ENCODE measurements at places on chromosomes 5 and 9.

DNA sequence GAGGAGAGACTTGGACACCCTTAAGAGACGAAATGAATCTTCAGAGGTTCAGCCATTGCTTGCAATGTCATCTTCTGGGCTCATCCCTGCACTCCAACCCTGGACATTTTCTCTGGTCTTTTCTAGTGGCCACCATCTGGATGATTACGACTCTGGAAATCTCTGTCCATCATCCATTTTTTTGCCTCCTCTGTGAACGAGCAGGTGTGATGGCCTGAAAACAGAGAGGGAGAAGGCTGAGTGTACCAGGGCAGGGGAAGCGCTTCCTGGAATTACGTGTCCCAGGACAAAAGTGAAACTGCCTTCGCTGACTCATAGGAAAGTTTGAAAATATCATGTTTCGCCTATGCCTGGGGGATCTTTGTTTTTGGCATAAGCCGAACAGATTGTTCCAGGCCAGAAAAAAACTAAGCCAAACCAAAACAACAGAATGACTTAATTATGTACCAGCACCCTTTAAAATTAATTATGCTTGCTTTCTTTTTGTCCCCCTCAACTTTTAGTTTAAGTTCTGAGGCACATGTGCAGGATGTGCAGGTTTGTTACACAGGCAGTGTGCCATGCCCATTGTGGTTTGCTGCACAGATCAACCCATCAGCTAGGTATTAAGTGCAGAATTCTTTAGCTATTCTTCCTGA lies 31.9 kb downstream of the ANKRD33B start:
- peak; percentile 95 for DNase-seq

- DNase-seq, result no peak
Measured at GRCh38 chr5:164139423-164139822, 634.0 kb downstream of the MAT2B start.

DNA sequence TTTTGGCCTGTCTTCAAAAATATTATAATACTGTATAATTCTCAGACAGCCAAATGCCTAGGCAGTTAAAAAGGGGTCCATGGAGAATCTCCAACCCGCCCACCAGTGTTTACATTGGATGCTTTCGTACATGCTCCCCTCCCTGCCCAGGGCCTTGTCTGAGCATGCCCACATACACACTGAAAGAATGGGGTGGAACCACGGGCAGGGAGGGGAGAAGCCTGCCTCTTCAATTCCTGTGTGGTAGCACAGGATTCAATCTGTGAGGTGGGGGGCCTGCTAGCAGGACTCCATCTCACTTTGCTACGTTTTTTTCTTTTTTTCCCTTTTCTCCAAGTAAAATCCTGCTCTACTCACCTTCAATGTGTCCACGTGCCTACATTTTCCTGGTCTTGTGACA lies 314.7 kb upstream of the GRAMD2B start:
- DNase-seq, result no peak

DNA sequence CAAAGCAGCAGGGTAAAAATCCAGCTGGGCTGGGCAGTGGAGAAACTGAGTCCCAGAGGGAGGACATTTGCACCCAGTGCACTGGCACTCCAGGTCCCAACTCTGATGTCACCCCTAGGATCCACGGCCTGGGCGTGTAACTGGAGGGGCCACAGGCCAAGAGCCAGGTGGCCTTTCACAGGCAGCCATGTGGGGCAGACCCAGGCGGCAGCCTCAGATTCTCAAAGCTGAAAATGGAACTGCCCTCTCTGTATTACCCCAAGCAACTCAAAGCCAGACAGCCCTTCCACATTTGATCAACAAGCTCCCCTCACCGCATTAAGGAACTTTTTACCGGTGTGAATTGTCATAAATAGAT lies 46.7 kb downstream of the RASGEF1C start:
- DNase-seq, result no peak

GRCh38 chr5:155699385-155699784 lies 627.6 kb upstream of the SGCD start:
- DNase-seq, result no peak

DNA sequence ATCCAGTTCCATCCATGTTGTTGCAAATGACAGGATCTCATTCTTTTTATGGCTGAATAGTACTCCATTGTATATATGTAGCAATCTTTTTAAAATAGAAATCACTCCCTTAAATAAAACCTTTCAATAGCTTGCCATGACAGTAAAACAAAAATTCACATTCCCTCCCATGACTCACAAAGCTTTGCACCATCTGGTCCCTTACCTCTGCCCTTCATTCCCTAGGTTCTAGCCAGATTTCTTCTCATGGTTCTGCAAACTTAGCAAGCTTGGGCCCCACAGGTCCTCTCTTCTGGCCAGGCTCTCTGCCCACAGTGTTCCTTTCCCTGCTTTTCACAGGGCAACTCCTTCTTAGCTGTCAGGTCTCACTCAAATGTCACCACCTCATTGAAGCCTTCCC lies 4.3 kb upstream of the SPOCK1 start:
- no peak for DNase-seq

DNA sequence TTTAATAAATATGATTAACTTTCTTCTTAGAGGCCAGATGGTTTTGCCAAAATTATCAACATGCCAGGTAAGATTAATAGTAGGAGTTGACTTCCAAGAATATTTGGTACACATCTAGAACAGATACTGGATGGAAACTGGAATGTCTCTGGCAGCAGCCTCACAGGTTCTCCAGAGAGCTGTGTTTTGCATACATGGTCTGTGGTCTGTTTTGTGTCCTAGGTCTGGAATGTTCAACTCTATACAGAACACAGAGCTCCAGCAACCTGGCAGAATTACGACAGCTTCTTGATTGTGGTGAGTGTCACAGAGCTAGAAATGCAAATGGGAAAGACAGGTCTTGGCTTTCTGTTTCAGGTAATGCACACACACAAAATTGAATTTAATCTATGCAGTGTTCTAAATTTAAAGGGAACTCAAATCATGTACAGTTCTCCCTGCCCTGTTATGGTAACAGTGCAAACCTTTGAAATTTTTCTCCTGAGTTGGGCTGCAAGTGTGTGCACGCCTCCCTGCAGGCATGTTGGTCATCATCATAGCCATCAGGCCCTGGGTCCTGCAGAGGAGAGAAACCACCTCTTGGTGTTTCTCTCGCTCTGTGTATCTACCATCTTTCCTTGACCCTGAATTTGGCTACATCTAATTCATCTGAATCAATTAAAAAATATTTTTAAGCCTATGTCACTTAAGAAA lies 58.3 kb downstream of the PIK3R1 start:
- no peak for DNase-seq

- DNase-seq, result no peak
Measured at GRCh38 chr9:19800884-19801283, 12.0 kb upstream of the SLC24A2 start.

DNA sequence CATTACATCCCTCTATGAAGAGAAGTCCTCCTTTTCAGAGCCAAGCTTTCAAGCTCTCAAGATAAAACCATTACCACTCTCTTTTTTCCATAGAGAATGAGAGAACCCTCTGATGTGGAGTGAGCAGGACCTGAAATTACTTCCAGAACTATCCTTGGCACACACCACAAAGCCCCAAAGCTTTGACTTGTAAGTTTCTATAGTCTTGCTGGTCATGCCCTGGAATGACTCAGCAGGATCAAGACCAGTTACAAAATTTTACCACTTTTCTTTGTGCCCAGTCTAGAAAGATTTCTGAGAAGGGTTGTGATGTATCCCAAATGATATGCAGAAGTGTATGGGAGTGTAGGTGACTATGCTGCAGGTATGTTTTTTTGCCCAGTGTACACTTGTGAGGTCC lies 760.6 kb downstream of the TLE1 start:
- no peak for DNase-seq

- no peak for DNase-seq
Measured at GRCh38 chr9:77956555-77956954, 75.1 kb downstream of the GNAQ start.

DNA sequence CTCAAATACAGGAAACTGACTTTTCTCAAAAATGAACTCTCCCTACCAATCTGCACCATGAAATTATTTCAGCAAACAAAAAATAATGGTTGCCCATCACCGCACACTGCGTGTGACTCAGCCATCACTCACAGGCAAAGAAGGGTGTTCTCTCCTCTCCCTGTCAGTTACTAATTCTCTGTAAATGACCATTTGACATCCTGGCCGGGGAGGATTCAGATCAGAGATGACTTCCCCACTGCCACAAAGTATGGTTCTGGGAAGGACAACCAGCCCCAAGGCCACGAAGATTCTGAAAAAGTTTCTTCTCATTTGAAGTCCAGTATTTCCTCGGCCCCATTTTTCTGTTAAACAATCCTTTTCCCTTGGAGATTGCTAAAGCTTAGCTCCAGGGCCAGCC lies 199.4 kb downstream of the AUH start:
- DNase-seq, result peak; percentile 79

GRCh38 chr5:40736103-40736875 lies 19.5 kb downstream of the TTC33 start:
- peak; percentile 78 for DNase-seq

GRCh38 chr9:89535461-89535860 lies 37.5 kb upstream of the SEMA4D start:
- DNase-seq, result no peak

GRCh38 chr9:137136261-137136880 lies 2.6 kb upstream of the GRIN1 start:
- DNase-seq, result no peak

DNA sequence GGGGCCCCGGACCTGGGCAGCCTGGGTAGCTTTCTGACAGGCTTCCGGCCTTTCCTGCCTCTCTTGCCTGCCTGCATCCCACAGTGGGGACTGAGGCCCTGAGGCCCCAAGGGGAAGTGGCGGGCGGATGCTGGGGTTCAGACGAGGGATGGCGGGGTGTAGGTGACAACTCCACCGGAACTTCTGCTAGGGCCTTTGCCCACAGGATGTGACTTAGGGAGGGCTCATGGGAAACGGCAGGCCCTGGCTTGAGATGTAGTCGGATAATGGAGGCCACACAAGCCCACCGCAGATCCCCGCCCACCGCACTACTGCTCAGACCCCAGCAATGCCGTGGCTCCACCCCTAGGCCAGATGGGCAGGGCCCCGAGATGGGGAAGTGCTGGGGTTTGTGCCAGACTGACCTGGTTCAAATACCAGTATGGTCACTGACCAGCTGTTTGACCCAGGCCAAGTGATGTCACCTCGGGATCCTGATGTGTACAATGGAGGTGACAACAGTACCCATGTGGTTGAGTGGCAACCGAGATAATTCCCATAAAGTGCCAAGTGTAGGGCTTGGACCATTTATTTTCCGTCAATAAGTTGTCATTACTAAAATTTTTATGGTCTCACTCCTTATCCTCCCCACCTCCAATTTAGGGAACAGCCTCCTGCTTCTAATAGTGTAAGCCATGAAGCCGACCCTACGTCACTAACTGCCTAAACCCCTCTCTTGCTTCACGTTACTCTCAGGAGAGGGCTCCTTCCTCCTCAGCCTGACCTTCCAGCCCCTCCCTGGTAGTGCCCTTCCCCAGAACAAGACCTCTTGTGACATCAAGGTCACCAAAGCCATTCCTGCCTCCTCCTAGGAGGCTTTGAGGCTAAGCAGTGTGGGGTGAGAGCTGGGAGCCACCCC lies 2.5 kb upstream of the CDK9 start:
- no peak for DNase-seq

DNA sequence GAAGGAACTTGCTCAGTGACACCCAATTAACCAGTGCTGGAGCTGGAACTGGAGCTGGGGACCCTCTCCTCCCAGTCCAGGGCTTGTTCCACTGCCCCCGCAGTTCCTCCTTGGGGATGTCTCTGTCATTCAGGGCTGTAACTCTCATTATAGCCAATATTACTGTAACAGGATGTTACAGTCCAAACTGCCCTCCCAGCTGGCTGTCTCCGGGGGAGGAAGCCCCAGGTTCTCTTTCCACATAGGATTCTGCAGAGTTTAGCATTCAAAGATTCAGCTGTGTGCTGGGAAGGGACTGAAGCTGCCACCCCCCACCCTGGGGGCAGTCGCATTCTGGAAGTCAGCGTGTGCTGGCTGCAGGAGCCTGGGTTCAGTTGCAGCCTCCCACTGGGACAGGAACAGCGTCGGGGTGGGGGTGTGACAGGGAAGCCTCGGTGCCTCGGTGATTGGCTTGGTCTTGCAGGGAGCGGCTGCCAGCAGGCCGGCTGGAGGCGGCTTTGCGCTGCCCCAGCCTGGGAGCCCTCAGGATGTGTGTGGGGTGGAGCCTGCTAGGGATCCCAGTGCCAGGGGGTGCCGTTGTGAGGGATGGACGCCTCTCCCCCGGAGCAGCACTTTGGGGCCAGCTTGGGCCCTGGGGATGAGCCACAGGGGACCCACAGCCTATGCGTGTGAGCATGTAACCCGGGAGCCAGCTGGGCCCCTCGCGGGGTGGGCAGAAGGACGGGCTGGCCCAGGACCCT lies 101.1 kb downstream of the RGS3 start:
- peak; percentile 81 for DNase-seq

DNA sequence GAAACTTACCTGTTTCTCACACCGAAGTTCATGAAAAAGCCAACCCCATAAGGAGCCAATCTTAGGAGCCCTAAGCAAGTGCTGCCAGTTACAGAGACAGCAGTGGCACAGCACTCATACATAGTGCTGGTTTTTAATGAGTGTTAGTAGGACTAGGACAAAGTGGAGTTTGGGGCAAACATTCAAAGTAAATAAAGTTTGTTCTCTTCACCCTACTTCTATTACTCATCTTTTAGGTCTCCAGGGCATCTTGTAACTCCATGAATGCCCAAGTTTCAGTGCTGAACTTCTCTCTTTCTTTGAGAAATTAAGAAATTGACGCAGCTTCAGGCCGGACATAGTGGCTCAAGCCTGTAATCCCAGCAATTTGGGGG lies 584.7 kb downstream of the EBF1 start:
- no peak for DNase-seq

DNA sequence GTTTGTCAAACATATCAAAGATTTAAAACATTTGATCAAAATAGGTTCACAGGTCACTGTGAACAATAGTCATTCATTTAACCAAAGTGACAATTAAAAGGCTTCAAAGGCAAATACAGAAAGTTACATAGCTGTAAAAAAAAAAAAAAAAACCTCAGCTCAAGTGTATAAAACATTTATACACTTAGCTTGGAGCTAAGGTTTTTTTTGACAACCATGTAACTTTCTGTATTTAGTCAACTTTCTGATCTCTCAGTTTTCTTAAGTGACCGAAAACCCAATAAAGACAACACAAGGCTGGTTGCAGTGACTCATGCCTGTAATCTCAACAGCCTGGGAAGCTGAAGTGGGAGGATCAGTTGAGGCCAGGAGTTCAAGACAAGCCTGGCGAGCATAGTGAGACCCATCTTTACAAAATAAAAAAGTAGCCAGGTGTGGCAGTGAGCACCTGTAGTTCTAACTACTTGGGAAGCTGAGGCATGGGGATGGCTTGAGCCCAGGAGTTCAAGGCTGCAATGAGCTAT lies 16.4 kb upstream of the UBTD2 start:
- peak; percentile 62 for DNase-seq

DNA sequence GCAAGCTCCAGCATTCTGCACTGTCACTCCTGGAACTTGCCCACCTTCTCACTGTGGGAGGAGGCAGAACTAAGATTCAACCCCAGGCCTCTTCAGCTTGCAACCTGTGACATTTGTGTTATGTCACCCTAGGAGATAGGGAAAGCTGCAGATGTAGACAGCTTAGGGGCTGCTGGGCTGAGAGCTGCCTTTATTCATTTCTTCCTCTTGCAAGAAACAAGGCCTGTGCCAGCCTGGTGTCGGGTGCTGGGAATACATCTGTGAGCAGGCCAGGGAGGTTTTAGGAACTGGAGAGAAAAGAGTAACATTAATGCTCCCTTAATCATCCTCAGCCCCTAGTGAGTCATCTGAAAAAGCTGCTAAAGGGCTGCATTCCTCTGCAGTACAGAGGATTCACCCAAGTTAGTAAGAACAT lies 101.8 kb downstream of the FGF18 start:
- peak; percentile 95 for DNase-seq

- DNase-seq, result peak; percentile 50
Measured at GRCh38 chr9:88106492-88106891, 31.8 kb downstream of the SPATA31C2 start.
